ENCODE measurements at places on chromosomes 1 and 21.

DNA sequence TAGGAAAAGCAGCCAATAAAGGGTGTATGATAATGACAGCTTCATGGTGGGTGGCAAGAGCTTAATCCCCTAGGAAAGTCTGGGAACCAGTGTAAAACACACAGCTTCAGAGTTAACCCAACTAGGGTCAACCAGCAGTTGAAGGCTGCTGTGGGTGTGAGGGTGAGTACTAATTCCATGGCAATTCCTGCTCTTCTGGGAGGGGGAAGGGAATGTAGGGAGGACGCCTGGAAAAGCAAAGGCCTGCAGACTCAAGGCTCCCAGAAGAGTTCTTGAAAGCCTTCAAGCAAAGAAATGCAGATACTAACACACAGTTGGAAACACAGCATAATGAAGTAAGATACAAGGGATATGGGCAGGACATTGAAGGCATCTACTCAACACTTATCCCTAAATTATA, 28.1 kb downstream of the TTLL7 start:
- DNase-seq: no peak

GRCh38 chr1:223500560-223501425, 107.6 kb downstream of the CCDC185 start:
- DNase-seq: no peak

DNA sequence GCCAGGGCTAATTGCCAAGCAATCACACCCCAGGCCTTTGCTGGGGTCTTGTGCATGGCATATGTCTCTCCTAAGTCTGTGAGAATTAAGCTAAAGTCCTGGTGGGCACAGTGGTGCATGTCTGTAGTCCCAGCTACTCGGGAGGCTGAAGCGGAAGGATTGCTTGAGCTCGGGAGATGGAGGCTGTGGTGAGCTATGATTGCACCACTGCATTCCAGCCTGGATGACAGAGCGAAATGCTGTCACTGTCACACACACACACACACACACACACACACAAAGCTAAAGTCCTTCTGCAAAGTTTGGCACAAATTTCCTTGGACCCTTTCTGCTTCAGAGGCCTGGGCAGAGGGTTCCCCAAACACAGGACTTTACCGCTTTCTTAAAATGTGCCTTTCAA, 31.3 kb upstream of the DNAJC11 start:
- no peak for DNase-seq

GRCh38 chr1:10186331-10187025, 23.9 kb upstream of the KIF1B start:
- DNase-seq: peak; percentile 44

DNA sequence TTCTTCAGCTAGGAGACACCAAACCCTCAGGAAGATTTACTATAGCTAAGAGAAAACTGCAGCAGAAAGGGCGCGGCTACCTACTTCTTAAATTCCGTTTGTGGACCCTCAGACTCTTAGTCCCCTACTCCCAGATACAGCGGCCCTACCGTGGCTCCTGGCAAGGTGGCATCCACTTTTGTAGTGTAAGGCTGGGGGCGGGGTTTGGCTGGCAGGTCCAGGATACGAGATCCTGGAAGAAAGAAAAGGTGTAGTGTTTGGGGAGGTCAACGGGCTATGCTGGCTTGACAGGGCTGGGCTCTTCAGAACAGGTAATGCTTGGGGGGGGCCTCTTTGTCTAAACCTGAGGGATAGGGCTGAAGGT, 280 bp downstream of the CREB3L4 start:
- DNase-seq: no peak

DNA sequence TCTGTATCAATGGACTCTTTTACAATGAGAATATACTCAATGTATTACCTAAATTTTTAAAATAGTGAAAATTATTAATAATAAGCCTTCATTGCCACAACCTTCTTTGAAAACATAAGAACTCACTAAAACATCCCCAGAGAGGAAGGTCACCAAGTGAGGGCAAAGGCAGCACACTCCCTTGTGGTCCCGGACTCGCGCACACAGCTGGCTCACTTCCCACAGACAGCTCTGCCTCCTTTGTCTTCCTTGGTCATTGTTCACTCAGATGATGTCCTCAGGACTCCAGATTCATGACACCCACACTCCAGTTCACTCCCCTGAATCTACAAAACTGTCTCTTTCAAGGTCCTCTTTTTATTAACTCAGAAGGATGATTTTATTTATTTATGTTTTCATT, 19.2 kb upstream of the UBR4 start:
- DNase-seq: peak; percentile 30

GRCh38 chr1:201153474-201154388, 543 bp downstream of the TMEM9 start:
- no peak for DNase-seq

- DNase-seq: peak; percentile 27
Measured at GRCh38 chr21:27298465-27298864, 331.6 kb upstream of the ADAMTS5 start.

- DNase-seq: no peak
Measured at GRCh38 chr1:111804776-111805175, 49.1 kb downstream of the DDX20 start.

DNA sequence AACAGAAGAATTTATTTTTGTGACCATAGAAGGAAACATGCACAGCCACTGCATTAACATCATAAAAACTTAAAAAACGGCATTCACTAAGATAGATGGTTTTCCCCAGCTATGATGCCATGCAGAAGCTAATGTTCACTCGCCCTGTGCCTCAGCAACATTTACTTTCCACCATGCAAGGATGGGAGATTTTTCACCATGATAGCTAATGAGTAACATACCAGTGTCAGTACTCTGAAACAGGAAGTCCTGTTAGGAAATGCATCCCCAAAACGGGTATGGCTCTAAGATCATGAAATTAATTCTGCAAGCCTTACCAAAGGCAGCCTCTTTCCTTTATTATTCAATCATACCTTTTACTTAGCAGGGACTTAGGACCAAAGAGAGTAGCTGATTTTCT, 17.5 kb upstream of the VAMP3 start:
- DNase-seq: no peak

GRCh38 chr1:54575605-54576290, 27.7 kb downstream of the ACOT11 start:
- DNase-seq: no peak

GRCh38 chr1:210089855-210090254, 142.7 kb upstream of the SERTAD4 start:
- no peak for DNase-seq

- DNase-seq: no peak
Measured at GRCh38 chr1:2203671-2204414, 9.3 kb upstream of the FAAP20 start.

- DNase-seq: no peak
Measured at GRCh38 chr1:225941187-225941941, at the start of gene LEFTY2. LEFTY2 (minus strand) TSS chr1:225941220; CDS start chr1:225941140, 80 bp downstream.

Data from eye (tissue), 1 donor.